ENCODE measurements at places on chromosomes 4 and X.

DNA sequence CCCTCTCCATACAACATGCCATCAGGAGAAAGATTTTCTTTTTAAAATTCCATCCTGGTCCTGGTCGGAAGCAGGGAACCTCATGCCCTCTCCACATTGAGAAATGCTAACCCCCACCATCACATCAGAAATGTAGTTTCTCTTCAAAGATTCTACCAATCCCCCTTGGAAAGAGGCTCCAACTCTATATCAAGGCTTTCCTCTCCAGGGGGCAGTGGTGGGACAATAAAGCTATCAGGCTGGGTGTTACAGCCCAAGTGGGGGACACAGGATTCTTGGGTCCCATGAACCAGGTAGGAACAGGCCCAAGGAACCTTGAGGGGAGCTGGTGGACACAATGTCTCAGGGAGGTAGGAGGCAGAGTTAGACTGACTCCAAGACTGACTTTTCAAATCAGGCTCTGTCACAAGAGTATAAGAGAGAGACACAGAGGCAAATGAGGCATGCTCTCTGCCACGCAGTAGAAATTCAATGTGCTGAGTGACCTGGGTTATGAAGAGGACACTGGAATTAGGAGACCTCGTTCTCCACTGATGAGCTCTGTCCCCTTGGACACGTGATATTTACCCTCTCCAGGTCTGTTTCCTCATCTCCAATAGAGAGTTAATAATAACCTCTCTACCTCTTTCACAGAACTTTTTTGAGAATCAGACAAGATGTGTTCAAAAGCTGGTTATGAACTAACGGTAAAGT lies 4.5 kb downstream of the GJB1 start:
- DNase-seq = no peak

GRCh38 chr4:25290490-25291067 lies 22.0 kb upstream of the ZCCHC4 start:
- no peak for DNase-seq

- no peak for DNase-seq
Observed at GRCh38 chr4:108427946-108428485, 192.4 kb upstream of the RPL34 start.

- DNase-seq = no peak
Observed at GRCh38 chr4:183035726-183036415, 63.2 kb upstream of the WWC2 start.

DNA sequence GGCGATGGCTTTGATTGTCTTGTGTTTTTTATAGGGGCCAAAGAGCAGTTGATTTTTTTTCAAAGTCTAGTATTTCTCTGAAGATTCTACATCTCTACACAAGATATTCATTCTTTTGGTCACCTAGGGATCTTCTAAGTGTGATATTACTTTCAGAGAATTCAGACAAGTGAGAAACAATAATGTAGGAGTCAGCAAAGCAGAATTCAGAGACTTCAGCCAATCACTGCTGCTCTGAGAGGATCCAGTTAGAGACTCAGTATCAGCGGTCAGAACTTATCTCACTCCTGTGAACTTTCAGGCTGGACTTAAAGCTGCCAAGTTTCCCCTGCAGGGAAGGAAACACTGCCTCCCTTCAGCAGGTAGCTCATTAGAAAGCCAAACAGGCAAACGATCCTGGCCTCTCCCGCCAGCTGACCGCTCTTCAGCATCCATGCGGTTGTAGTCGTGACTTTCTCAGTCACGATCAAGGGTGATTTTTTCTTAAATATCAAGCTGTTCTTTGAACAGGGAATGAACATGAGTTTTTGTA lies 59.2 kb downstream of the NSUN7 start:
- DNase-seq = no peak

- DNase-seq = no peak
Observed at GRCh38 chr4:42342459-42342858, 54.8 kb upstream of the SHISA3 start.

GRCh38 chr4:187491286-187491685 lies 504.3 kb upstream of the ZFP42 start:
- DNase-seq = no peak

GRCh38 chrX:109600237-109600651 lies 24.7 kb downstream of the KCNE5 start:
- no peak for DNase-seq

GRCh38 chrX:69813677-69814076 lies 197.8 kb downstream of the EDA start:
- no peak for DNase-seq

- DNase-seq = no peak
Observed at GRCh38 chr4:43316813-43317212, 424.3 kb downstream of the GRXCR1 start.

DNA sequence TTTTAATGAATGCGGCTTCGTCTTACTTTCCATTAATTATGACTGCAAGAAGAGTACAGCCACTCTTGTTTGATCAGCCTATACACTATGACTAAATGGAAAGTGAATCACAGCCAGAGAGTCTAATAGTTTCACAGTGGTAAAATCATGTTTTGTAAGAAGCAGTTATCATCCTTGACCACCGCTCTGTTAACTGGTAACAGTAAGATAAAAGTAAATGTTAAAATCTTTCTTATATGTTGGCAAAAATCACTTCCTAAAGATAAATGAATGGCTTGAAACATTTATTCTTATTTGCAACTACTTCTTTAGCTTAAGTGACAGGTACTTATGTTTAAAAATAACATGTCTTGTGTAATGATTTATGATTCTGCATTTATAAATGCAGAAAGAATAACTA lies 13.2 kb downstream of the GALNT7 start:
- no peak for DNase-seq

GRCh38 chrX:150049647-150050046 lies 111.4 kb upstream of the EOLA2 start:
- DNase-seq = no peak

DNA sequence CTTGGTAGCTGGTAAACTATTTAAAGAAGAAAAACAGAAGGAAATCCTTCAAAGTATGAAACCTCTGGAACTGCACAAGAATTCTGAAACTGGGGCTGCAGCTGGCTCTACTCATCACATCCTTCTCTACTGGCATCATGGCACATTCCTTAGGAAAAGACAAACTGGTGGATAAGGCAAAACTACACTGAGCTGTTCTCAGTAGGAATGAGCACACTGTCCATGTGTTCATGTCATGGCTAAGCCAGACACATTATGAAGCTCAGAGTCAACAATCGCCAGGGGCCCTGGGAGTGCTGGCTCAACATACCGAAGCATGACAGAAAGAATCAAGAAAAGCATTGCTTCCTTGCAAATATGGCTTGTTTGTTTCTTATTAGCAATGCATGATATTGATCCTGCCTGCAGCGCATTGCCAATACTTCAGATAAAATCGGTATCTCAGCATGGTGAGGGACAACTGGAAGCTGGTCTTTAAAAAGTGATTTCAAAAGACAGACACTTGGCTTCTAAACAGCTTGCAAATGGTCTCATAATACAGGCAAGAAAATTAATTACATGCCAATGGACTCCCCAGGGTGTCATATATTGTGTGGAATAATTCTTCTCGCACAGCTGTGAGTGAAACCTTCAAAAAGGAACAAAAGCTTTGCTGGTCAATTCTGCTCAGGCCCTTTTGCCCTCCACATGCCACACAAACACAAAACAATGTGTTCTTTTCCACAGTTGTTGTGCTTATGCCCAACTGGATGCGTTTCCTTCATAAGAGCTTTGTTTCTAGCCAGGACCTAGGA lies 300.2 kb upstream of the VCX start:
- DNase-seq = no peak

- DNase-seq = no peak
Observed at GRCh38 chr4:129821073-129821472, 725.1 kb downstream of the C4orf33 start.

DNA sequence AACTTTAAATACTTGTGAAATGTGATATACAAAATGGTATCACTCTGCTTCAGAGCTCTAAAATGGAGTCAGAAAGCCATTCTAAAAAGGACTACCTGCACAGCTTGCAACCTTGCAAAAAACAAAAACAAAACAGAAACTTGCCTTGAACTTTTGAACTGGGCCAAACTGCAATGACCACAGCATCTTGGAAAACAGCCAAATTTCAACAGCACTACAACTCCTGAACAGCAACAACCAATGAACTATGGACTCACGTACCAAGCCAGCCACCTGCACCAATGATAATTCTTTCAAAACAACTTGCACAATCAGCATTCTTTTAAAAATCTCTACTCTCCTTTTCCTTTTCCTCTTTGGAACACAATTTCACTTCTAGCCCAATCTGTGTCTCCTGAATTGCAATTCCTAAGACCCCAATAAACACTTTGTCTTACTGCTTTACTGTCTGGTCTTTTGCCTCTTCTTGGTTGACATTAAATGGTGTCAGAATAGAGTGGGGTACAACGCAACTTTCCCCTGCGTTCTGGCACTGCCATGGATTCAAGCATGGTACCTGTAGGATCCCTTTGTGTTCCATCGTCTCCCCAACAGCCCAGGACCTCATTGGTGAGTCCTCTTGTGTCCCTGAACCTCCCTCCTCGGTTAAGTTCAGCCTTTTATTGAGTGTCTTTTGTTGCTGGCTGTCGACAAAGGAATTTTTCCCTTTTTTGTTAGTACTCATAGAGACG lies 35.7 kb upstream of the FMR1 start:
- no peak for DNase-seq

- DNase-seq = no peak
Observed at GRCh38 chr4:129966175-129966574, 870.2 kb downstream of the C4orf33 start.

Data from NCI-H1436 (cell line).